ENCODE measurements at places on chromosomes 11 and 22.
A peak's percentile ranks its signal among the peaks of the same experiment; 100 is the strongest.

- DNase-seq: no peak
Observed at GRCh38 chr22:45389546-45389945, 23.9 kb downstream of the SMC1B start.

GRCh38 chr11:63937713-63938478 lies 906 bp upstream of the NAA40 start:
- DNase-seq: no peak

DNA sequence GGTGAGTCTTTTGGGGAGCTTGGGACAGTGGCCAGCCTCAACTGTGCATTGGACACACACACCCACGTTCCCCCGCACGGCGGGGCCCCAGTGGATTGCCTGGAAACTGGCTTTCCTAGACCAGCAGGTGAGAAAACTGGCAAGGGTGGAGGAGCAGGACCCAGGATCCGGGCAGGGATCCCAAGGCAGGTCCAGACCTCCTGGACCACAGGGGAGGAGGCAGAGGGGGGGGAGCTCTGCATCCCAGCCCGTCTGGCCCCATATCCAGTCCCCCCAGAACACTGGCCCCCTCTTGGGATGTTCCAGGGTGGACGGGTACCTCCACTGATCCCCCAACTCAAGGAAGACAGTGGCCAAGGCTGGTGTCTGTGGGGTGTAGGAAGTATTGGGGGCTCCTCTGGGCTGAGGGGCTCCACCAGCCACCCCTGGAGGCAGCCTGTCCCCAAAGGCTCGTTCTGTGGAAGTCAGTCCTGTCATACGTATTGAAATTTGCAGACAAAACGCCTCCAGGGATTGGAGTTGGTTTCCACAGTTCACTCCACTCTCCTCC lies 89.3 kb upstream of the LINC01488 start:
- no peak for DNase-seq

- no peak for DNase-seq
Observed at GRCh38 chr22:24834845-24835570, 29.0 kb downstream of the SGSM1 start.

DNA sequence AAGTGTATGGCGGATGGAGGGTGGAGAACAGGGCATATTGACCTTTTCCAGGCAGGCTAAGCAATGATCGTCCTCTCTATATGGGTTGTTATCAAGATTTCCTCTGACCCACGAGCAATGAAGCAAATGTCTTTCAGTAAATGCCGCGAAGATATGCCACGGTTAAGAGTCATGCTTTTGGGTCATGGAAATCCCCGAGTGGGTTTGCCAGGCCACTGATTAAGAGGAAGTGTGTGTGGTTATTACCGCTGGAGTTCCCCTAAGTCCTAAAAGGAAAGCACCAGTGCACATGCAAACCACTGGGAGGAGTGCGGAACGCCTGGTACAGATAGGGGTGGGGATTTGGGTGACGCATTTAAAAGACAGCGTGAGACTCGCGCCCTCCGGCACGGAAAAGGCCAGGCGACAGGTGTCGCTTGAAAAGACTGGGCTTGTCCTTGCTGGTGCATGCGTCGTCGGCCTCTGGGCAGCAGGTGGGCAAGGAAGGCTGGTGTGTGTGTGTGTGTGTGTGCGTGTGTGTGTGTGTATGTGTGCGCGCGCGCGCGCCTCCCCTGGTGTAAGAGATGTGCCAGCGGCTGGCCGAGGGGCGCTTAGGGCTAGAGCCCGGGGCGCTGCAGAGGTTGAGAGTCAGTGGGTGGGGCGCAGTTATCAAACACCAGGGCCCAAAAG lies at the start of gene BIRC3:
Gene BIRC3, plus strand, starts transcription at position 386 of the 669 bp plus-strand sequence. CDS start 7,026 bp downstream, outside the sequence.
- peak; percentile 85 for DNase-seq

DNA sequence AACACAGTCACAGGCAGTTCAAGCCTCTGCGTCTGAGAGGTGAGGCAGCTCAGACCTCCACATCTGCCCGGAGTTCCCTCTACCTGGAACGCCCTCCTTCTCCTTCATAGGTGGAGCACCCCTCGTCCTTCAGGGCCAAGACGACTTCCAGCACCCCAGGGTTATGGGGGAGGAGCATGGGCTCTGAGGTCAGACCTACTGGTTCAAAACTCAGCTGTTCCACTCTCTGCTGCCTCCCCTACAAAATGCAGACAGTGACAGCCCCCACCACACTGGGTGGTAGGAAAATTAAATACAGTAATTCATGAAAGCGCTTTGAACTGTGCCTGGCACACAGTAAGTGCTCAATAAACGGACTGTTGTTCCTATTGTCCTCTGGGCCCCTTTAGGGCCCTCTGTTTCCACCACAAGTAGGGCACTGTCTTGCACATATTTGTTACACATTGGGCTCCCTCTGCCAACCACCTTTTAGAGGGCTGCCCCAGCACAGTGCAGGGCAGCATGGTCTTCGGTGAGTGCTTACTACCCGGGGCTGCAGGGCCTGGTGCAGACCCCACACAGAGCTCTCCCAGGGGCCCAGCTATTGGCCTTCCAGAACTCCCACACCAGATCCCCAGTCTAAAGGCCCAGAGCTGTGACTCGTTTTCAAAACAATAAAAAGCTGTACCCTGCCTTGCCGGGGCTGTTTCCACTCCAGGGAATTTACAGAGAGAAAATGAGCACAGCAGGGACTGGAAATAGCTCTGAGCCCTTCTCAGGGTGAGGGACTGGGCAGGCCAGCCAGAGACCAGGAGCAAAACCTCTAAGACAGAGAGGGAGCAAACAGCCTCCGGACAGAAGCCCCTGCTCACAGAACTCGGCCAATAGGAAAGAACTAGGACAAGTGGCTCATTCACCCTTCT lies 2.5 kb downstream of the TMEM184B start:
- DNase-seq: no peak

DNA sequence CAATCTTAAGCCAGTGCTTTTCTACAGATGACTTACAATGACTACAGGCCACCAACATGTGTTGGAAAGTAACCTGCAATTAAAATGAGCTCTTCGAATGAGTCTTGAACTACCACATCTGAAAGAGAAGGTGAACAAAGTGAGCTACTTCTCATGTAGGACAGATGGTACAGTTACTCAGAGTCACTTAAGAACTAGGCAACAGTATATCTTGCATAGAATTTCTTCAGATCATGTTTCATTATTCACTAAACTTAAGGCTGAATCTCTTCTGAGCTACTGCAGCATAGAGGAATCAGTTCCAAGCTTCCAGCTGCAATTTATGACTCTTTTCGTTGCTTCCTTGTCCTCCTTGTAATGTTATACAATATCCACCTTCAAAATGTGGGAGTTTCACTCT lies 270.9 kb downstream of the TTC28 start:
- no peak for DNase-seq

DNA sequence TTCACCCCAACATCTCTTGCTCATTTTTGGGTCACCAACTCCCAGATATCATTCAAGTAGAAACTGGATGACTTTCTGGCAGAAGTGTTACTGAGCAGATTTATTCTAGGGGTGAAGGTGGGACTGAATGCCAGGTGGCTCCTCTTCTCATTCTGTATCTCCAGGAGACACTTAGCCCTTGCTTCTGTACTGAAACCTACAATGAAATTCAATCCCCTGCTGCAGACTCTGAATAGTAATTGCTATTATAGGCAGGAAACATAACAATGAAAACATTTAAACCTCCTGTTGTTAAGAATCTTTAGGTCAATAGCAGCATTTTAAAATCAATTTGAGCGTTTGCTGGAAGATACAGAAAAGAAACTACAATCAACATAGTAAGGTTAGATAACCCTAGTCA lies 879.4 kb upstream of the TENM4 start:
- no peak for DNase-seq

DNA sequence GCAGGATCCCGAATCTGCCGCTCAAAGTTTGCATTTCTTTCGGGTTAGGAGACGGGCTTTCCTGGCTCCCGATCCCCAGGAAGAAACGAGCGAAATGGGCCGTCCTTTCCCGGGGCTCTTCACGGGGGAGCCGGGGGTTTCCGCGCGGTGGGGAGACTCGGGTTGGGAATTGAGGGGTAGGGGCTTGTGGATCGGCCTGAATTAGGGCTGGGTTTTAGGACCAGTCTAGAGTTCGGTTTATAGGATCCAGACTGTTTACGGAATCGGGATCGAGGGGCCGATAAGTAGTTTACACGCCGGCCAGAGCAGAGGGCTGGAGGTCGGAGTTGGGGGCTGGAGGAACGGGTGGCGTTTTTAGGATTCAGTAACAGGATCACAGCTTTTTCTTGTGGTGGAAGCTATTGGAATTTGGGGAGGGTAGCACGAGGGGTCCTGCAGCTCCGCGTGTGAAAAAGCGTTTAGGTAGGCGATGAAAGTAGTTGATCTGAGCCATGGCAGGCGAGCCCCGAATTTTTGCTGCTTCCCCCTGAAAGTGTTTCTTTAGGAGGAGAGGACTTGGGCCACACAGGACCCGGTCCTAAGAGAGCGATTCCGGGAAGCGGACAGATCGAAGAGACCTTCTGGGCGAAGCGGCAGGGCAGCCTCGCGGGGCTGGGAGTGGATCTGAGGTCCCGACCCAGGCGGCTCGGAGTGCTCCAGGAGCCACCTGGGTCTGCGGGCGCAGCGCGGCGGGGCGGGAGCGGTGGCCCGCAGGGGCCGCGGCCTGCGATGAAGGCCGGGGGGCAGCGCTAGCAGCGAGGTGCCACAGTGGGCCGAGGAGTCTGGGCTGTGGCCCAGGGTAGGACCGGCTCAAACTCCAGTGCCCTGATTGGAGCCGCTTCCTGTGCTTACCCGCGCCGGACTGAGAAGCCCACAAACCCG lies 1.6 kb downstream of the PKNOX2 start:
- no peak for DNase-seq

GRCh38 chr11:2433106-2433925 lies 11.0 kb downstream of the TRPM5 start:
- DNase-seq: no peak

- no peak for DNase-seq
Observed at GRCh38 chr11:58927393-58928106, 11.7 kb upstream of the GLYATL1 start.

DNA sequence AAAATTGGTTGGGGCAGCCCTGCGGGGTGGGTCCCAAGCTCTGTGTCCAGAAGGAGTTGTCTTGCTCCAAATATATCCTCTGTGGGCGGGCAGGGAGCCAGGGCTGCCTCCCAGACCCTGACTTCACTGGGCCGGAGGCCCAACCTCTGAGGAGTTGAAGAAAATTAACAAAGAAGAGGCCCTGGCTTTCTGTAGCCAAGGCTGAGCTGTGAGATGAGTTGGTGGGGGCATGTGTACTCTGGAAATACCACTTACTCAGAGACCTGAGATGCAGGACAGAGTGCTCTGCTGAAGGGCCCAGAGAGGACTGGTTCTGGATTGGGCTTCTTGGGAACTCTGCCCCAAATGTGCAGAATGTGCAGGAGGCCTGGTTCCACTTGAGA lies 96.3 kb downstream of the SWAP70 start:
- no peak for DNase-seq

- no peak for DNase-seq
Observed at GRCh38 chr11:25793637-25794036, 538.3 kb upstream of the ANO3 start.

DNA sequence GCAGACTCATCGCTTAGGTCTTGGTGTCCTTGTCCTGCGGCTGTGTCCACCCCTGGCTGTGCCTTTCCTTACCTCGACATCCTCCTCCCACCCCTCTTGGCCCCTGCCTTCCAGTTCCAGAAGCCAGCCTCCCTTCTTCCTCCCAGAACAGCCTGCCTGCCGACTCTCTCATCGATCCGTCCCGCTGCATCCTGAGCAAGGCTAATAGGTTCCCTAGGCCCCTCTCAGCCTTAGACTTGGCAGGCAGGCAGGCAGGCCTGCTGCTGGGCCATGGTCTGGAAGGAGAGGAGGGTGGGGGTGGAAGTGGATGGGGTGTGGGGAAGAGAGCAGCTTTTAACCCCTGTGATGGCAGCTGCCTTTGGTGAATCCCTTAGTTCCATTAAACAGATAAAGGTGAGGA lies 196.7 kb upstream of the TBCEL start:
- no peak for DNase-seq

GRCh38 chr22:45781966-45782365 lies 110.3 kb downstream of the ATXN10 start:
- no peak for DNase-seq

DNA sequence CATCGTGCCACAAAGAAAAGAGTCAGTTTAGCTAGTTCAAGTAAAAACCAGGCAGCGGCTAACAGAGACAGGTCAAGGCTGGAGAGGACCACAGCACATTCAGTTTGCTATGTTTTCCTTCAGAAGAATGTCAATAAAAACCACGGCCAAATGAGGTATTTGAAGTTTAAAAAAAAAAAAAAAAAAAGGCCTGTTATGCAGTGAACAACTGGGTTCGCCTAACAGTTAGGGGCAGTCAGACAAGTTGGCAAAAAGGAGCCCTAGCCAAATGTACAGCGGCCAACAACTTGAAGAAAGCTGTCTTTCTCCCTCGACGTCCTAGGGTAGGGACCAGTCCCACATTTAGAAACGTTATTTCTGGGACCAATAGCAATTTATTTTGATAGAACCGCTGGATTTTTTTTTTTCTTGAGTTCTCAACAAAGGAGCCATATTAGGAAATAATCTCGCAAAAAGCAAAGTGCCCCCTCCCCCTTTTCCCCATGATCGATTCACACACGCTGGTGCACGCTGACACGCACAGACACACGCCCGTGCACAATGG lies 237.8 kb downstream of the TTC28 start:
- DNase-seq: no peak

- DNase-seq: no peak
Observed at GRCh38 chr11:117632306-117632705, 164.7 kb downstream of the DSCAML1 start.

Measured in activated gamma-delta T cell treated with anti-CD3 and anti-CD28 coated beads, Interleukin-2, amount 50 U/mL, for 16 hours (primary cell).